GM20000 (cell line): ENCODE measurements at places on chromosomes 12 and 14.

- DNase-seq, result peak; percentile 41
These were observed 1.0 kb upstream of the TESC start for GRCh38 chr12:117100251-117100650.

DNA sequence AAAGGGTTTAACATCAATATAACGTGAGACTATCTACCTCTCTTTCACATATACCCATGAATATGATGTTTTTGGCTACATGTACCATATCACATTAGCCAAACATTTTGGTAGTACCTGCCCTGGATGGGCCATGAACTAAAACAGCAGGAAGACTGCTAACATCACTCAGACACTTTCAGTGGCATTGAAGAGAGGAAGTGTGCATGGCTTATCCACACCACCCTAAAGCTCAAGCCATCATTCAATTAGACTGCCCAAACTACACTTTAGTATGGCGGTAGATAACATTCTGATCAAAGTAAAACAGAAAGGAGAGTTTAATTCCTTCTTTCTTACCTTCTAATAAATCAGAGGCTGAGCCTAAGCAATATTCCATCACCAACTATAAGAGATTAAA, 103.0 kb downstream of the PEBP1 start:
- peak; percentile 20 for DNase-seq

DNA sequence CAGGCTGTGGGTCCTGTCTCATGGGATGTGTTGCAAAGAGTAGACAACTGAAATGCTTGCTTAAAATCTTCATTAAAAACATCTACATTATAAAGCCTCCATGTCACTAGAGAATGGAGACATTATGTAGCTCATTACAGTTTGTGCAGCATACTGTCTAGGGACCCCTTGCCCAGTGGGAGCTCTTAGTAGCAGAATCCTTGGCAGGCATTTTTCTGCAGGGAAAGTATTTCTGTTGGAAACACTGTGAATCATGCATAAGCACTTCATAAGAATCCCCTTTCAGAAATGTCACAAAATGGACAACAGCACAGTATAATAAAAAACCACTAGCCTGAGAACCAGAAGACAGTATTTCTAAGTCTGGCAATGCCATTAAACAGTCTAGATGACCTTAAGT, 174.3 kb downstream of the MGAT4C start:
- DNase-seq, result no peak

DNA sequence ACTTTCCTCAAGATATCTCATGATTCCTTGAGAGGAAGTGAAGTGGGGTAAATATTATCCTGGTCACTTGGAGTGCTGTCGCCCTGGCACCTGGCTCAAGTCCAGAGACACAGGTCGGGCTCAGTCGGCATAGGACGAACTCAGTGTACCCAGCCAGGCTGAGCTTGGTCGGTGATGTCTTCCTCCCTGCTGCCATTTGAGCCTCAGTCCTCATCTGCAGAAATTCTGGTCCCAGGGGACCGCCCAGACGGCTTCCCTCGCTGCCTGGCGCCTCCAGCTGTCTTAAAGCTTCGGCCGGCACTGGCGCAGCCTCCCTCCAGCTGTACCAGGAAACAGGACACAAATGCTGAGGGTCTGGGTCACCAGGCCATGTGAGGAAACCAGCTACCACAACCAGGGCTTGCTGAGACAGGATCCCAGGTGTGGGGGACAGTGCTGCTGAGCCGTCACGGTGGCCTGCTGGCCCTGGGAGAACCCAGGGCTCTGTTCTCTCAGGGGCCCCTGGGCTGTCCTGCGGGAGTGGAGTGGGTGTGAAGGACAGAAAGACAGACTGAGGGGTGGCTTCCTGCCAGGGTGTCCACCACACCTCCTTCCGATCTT, 5.0 kb upstream of the KLC1 start:
- no peak for DNase-seq

DNA sequence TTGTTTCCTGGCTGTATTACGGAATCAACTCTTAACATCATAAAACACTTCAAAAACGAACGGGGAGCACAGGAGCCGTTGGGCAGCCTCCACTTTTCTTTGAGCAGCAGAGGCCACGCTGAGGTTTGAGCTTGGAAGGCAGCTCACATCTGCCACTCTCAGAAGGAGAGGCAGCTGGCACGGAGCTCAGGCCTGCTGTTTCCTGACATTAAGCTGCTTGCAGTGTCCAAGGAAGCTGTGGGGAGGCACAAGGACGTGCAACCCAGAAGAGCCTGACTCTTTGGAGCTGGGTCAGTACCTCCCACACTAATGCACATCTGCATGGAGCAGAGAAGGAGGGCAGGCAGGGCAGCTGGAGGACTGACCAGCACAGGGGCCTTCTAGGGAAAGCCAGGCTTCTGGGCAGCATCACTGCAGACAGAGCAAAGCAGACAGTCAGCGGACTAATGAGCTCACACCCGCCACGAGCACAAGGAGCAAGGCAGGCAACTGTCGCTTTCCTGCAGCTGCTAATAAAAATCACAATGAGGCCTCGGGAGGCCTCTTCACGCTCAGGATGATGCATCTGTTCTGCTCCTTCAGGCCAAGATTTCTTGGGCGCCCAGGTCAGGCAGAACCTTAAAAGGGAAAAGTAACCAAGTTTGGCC, 211.1 kb downstream of the GLT1D1 start:
- no peak for DNase-seq

- DNase-seq, result no peak
These were observed 6.2 kb upstream of the DHRS2 start for GRCh38 chr14:23629832-23630396.

DNA sequence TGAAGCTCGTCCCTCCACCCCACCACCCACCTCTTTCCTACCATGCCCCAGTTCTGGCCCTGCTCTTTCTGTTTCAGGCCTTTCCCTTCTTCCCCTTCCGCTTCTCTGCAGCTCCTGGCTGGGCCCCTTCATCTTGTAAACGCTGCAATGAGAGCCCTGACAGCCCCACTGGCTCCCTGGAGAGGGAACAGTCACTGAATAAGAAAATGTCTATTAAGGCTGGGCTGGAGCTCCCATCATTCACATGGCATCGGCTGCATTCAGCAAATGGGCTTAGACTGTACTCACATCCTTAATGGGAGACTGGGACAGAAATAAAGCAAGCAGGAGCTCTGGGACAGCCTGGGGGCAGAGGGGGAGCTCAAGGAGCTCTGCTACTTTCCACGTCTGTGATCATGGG, 45.2 kb upstream of the TUNAR start:
- no peak for DNase-seq

- DNase-seq, result no peak
These were observed 53.6 kb upstream of the SRSF5 start for GRCh38 chr14:69713209-69713781.

DNA sequence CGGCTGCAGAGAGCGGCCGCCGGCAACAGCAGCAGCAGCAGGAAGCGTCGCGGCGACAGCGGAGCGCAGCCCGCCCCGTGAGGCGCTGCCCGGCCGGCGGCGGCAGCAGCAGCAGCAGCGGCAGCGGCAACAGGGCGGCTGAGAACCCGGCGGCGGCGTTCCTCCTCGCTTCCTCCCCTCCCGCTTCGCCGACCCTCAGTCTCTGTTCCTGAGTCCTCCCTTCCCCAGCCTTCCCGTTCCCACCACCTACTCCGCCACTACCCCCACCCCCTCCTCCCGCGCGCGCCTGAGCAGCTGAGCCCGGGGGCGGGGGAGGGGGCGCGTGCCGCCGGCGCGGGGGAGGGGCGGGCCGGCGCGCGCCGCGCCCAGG, 310 bp downstream of the BICDL1 start:
- DNase-seq, result no peak

GRCh38 chr12:102966200-102966863, 8.9 kb downstream of the ASCL1 start:
- no peak for DNase-seq

DNA sequence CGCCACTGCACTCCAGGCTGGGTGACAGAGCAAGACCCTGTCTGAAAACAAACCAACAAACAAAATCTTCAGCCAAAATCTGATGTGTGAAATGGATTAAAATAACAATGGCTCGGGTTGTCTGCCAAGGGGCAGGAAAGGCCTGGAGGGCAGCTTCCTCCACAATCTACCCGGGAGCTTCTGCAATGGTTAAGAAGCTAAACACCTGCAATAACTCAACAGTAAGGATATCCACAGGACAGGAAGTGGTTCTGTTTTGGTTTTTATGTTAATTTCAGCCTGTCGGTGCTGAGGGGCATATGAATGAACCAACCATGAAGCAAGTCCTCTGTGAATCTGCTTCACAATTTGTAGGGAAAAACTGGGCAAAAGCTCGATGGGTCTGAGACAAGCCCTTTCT, 34.4 kb downstream of the RAD52 start:
- no peak for DNase-seq

GRCh38 chr14:31025367-31026076, at the start of gene AP4S1:
TSS of gene AP4S1 (plus strand) at chr14:31025649. CDS start at chr14:31066197, 40,548 bp downstream.
- peak; percentile 46 for DNase-seq

GRCh38 chr12:70540996-70541395, 96.2 kb downstream of the PTPRB start:
- no peak for DNase-seq

DNA sequence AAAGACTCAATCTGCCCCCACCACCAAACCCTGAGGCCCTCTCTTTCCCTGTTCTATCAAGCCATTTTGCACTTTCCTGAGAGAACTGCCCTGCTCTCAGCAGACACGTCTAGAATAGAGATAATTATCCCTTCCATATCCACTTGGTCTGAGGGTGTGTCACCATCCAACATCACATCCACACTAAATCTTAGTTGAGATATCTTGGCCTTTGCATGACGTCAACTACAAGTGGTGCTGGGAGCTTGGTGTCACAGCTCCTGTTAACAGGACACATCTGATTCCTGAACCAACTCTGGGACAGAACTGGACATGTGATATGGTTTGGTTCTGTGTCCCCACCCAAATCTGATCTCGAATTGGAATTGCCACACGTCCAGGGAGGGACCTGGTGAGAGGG, 1109.2 kb downstream of the TMEM121 start:
- DNase-seq, result no peak

DNA sequence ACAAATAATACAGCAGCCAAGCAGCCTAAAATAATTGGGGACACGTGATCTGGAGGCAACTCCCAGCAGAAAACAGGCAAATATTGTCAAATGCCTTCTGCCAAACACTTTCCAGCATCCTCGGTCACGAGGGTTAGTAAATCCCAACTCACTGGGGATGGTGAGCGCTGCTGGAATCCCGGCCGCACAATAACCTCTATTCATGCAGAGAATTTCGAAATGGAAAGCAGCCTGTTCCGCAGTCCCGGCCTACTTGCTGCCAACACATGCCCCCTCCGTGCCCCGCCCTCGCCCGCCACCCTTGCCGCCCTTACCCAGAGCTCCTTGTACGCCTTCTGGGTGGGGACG, 62.2 kb downstream of the RFX4 start:
- no peak for DNase-seq

DNA sequence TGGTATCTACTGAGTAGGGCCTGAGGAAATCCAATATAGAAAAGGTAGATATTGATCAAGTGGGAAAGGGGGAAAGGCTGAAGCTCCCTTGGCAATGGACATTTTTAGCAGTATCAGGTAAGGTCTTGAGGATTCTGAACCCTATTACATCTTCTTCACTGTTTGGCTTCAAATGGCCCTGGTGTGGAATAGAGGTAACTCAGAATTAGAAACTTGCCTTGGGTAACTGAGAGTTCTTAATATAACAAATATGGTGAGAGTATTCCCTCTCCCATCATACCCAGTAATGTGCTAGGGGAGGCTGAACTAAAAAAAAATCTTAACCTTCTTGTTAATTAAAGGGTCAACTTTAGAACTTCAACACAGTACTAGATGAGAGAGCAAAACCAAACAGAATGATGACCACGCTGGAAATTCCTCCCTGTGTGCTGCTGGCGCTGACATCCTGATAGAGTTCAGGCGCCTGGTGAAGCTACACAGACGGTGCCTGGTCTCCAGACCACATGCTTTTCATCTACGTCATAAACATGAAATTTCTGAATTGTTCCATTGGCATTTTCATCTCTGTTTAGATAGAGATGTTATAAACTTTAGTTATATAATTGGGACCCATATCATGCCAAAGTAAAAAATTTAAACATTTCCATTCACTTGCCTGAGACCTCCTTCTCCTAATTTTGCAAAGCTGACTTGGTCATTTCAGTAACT, 128.3 kb downstream of the AKAP6 start:
- DNase-seq, result no peak

- DNase-seq, result no peak
These were observed 43.1 kb downstream of the LTBP2 start for GRCh38 chr14:74568911-74569310.

- no peak for DNase-seq
These were observed 390.6 kb downstream of the PAWR start for GRCh38 chr12:79300199-79300568.

- no peak for DNase-seq
These were observed 17.9 kb upstream of the FAM234B start for GRCh38 chr12:13026286-13026685.

- DNase-seq, result no peak
These were observed 180.9 kb downstream of the NTF3 start for GRCh38 chr12:5612556-5613410.
